ENCODE measurements at places on chromosomes 6 and 20.

DNA sequence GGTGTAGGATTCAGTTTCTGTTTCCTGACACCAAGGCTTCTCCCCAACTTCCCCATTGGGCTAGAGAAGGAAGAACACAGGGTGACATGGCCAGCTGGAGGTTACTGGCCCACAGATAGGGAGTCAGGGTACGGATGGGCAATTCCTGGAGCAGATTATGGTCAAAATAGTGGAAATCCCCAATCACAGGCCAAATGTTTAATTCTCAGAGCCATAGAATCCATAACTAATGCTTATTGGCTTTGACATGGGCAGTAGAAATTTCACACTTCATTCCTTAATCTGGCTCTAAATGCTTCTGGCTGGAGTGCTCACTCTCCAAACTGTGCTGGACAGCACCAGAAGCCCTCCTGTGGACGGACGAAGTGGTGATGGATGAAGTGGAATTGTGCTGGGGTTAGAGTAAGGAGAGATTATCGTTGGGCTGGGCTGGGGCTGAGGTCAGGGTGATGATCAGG is 887 bp downstream of the SIGLEC1 start:
- no peak for DNase-seq

DNA sequence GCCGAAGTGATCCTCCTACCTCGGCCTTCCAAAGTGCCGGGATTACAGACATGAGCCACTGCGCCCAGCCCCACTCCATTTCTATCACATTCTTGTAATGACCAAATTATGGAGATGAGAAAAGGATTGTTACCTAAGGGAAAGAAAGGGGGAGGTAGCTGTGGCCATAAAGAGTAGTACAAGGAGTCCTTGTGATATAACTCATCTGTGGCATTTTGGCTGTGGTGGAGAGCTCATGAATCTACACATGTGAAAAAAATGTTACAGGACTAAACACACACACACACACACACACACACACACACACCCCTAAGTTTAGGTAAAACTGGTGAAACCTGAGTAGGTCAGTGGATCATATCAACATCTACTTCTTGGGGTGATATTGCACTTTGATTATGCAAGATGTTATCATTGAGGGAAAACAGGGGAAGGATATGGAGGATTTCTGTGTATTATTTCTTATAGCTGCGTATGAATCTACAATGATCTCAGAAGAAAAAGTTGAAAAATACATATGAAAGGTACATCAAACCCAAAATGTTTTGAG is 251.5 kb downstream of the TSHZ2 start:
- no peak for DNase-seq

GRCh38 chr20:49964964-49965780 is 17.6 kb upstream of the SNAI1 start:
- DNase-seq = no peak

GRCh38 chr6:6931071-6932025 is 176.4 kb upstream of the RREB1 start:
- no peak for DNase-seq

DNA sequence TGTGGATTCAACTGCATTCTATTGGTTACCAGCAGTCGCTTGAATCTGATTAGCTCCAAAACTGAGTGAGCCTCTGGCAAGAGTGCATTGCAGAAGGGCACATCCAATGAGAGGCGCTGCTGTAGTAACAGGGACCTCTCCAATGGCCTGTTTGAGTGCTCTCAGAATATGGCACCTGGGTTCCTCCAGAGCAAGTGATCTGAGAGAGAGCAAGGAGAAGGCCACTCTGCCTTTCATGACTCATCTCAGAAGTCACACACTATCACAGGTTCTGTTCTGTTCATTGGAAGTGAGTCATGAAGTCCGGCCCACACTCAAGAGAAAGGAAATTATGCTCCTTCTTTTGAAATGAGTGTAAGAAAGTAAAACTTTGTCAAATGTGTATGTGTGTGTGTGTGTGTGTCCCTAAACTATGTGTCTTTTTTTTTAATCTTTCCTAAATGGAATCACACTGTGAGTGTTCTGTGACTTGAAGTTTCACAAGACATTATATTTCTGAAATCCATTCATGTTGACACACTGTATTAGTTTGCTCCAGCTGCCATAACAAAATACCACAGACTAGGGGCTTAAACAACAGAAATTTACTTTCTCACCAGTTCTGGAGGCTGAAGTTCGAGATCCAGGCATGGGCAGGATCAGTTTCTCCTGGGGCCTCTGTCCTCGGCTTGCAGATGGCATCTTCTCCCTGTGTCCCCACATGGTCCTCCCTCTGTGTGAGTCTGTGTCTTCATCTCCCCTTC is 138.3 kb upstream of the CDYL start:
- no peak for DNase-seq

GRCh38 chr20:32333181-32333987 is 24.7 kb upstream of the ASXL1 start:
- no peak for DNase-seq

DNA sequence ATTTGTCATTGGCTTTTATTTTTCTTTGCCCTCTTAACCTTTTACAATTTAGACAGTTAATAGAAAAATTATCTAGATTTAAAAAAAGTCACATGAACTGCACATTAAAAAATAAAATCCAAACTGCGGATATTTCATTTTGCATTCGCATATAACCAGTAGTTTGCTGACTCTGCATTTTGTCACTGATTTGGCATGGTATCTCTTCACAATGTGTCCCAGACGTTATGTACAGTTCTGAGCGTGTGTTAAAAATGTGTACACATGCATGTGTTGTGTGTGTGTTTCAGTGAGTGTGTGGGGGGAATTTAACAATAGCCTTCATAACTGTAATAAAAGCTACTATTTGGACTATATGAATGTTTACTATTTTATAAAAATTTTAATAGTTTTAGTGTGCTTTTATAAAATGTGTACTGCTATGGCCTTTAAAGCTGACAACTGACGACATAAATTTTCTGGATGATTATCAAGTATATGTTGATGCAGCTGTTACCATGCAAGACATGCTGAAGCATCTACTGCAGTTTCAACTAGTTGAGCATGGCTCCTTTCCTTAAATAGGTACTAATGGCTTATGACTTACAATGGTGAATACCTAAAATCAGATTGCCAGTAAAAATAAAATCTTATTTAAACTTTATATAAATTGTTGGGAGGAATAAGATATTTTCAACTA is 67.7 kb downstream of the HMGCLL1 start:
- DNase-seq = no peak

DNA sequence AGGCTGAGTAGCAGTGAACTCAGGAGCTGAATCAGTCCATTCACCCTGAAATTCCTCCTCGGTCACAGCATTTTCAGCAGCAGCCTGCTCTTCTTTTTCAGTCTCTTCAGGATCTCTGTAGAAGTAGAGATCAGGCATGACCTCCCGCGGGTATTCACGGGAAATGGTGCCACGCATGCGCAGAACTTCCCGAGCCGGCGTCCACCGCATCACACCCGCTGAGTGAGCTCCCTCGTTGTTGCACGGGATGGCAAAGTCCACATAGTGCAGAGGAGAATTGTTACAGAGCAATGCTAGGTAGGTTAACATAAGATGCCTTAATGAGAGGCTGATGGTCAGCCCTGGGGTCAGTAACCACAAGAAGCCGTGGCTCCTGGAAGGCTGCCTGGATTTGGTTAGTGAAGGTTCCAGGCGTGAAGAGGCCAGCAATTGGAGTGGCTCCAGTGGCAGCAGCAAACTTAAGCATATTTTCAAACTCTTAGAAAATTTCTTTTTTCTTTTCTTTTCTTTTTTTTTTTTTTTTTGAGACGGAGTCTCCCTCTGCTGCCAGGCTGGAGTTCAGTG is 113.5 kb upstream of the HDAC2 start:
- DNase-seq = no peak

DNA sequence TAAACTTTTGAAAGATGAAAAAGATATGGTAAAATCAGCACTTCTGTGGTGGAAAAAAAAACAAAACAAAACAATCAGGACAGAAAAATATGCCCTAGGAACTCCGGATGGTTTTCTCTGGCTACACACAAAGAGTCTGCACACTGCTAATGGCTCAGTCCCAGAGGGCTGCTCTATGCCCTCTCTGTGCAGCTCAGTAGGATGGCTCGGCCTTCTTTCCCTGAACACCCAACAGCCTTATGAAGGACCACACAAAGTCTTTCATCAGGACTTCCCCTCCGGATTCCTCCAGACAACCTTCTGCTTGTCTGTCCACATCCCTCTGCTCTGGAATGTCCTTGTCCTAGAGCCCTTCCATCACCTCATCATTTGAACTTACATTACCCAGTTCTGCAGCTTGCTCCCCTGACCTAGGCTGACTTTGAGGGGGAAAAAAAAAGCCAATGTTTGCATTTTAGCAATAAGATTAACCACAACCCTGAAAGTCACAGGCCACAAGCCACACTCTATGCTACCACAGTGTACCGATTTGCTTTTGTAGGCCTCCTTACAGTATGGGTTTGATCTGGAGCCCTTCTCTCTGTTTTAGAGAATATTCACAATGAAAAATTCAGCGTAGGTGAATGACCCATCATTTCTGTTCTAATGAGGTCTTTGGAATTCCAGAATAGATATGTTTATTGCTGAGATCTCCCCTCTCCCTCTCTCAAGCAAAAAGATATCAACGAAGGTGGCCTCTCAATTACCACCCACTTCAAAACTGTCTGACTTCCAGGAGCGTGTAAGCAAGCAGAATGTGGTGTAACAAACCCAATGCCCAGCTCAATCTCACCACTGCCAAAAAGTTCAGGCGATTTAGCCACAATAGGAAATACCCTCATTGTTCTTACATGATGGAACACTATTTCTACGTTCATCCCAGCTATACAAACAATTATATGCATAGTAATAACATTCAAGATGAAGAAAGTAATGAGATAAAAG is 164.0 kb downstream of the GMDS start:
- DNase-seq = no peak

DNA sequence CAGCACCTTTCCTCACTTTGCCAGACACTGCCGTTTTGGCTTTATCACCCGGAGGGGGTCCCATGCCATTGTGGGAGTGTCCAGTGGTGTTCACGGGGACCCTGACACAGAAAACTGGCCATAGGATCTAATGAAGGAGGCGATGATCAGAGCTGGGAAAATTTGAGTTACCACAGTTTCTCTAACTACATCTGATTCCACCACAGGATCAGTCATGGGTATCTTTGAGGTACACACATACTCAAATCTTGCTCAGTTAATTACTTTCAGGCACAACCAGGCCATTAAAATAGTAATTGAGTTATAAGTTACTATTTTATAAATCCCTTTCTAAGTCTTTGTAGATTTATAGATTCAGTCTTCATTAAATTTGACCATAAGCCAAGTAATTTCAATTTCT is 215.1 kb downstream of the PRL start:
- DNase-seq = no peak

DNA sequence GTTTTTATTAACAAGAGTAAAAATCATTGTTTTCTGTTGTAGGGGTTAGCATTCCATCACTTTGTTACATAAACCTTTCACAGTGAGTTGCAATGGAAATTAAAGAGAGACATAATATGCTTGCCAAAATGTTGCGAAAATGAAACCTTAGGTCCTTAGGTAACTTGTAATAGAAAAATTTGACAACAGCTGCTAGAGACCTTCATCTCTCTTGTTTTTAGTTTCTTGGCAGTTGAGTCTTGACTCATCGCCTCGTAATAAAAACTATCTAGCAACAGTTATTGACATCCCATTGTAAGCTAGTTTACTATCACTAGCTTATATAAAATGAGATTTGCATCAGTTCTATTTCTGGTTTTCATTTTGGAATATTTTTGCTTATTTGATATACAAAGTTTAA is 179.0 kb upstream of the MMS22L start:
- no peak for DNase-seq

GRCh38 chr20:3995749-3996320 is 19.5 kb downstream of the RNF24 start:
- DNase-seq = no peak

DNA sequence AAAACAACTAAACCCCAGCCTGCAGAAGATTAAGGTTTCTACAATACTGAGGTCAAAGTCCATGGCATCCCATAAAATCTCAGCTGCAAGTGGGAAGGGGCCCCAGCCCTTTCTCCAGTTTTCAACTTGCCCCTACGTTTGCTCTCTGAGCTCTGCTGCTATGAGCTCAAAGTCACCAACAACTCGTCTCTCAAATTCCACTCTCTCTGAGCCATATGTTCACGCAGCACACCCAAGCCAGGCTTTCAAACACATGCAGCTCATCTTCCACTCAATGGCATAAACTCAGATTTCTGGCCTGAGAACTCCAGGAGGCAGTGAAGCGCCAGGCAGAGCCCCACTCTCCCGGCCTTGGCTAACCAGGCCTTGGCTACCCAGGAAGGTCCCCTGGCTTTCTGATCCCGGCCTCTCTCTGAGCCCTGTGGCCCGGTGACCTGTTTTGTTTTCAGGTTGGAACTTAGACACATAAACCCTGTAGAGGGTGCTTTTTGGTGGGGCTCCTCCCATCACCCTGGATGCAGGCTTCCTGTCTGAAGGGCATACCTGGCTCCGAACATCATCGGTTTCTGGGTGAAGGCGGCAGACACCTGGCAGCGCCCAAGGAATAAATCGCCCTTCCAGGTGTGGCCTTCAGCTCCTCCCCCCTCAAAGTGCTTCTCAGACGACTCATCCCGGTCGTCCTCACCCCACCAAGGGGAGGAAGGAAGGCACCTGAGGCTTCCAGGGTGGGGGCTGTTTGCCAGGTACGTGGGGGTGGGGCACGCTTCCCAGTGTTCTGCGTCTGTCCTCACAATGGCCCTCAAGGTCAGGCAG is 12.4 kb downstream of the SLC22A23 start:
- DNase-seq = no peak

GRCh38 chr6:38262609-38263008 is 377.1 kb downstream of the BTBD9 start:
- DNase-seq = no peak

Data from activated T-helper 1 cell treated with anti-CD3 and anti-CD28 coated beads, Interleukin-2, amount 50 U/mL, for 16 hours (primary cell).